NCI-H1092 (cell line): ENCODE measurements at places on chromosomes 12 and 14.
A peak's percentile ranks its signal among the peaks of the same experiment; 100 is the strongest.

DNA sequence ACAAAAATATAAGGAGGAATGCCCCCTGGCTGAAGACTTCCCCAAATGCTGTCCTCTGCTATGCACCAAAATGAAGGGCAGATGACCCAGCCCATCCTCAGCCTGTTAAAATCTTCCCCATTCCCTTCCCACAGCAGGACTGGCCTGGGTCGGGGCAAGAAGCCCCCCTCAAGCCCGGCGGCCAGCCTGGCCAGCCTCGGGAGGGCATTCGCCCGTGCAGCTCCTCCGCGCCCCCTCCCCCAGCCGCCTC, 413 bp downstream of the RARG start:
- DNase-seq: no peak

GRCh38 chr14:91996948-91997371, 42.9 kb downstream of the TRIP11 start:
- DNase-seq: no peak

DNA sequence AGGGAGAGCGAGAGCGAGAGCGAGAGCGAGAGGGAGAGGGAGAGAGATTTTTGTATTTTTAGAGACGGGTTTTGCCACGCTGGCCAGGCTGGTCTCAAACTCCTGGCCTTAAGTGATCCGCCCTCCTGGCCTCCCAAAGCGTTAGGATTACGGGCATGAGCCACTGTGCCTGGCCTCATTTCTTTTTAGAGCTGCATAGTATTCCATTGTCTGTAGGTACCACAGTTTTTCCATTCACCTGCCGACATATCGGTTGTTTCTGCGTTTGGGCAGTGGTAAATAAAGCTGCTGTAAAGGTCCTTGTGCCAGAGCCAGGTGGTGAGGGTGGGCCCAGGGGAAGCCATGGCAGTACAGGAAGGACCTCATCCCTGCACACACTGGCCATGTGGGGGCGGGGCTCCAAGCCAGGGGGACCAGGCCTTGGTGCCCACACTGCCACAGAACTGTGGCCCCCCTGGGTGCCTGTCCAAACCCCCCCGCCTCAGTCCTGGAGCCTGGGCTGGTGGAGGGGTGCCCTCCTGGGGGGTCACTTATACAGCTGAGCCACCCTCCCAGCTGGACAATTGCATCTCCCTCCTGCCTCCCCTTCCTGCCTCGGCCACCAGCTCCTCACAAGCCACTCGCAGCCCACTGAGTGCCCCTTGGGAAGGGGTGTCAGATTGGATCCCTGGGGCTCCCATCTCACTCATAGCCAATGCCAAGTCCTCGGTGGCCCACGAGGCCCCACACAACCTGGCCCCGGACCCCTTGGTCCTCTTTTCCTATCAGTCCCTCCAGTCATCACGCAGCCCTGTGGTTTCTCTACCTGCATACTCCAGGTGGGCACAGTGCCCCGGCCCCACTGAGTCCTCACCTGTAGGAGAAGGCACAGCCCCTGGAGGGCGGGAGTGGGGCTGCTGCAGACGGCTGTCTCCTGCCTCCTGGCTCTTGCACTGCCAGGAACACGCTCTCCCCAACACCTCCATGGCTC, 1.7 kb upstream of the PUS1 start:
- DNase-seq: no peak

DNA sequence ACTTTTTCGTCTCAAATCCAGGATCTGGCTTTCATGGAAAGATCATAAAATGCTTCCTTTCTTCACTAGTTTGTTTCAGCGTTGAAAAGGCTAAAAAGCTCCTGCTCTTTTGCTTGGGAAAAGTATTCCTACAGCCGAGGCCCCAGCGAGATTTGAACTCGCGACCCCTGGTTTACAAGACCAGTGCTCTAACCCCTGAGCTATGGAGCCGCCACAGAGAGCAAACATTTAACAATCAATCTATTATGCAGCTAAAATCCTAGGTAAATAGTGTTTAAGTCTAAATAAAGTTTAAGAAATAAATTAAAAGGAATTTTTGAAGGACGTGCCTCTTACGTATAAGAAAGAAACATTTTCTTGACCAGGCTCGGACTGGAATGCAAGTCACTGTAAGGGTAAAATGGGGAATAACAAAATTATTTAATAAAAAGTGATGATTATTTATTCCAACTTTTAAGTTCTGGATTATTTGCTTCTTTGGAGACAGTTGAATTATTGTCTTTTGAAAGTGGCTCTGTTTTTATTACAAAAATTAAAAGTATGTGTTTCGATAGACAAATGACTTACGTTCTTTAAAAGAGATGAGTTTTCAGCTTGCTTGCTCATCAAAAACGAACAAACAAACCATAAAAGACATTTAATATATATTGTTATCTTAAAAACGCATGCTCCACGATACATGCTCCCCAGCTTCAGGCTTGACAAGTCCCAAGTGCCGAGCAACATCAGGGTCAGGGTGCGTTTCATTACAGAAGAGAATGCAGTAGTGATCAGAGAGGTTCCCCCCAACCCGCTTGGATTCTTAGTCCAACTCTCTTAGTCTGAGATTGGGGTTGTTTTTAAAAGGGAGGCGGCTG, 10.2 kb downstream of the OR6S1 start:
- DNase-seq: no peak

- no peak for DNase-seq
Observed at GRCh38 chr12:128111333-128111732, 155.6 kb upstream of the TMEM132C start.

DNA sequence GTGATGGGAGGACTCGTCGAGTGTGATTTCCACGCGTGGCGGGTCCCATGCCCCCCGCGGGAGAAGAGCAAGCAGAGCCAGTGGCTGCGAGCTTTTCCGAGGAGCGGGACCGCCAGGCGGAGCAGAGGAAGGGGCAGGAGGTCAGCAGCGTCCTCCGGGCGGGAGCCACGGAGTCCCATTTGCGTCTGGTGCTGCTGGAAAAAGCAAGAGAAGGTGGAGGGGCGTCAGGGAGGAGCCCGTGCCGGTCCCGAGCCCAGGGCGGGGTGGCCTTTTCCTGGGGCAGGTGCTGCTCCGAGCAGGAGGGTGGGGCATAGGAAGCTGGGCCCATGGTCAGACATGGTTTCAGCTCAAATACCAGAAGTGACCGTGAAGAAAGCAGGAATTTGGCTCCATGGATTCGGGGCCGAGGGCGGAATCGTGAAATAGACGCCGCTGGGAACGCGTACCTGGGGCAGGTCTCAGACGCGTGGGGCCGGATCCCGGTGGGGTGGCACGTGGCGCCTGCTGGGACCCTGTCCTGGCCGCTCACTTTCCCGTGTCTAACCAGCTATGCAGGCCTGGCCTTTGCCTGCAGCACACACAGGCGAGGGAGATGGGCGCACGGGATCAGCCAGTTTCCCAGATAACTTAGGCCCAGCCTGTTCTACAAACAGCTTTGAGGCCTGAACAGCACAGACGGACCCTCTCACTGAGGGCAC, 60.0 kb downstream of the GALNT9 start:
- no peak for DNase-seq

- DNase-seq: no peak
Observed at GRCh38 chr12:76984566-76984965, 80.8 kb downstream of the E2F7 start.

DNA sequence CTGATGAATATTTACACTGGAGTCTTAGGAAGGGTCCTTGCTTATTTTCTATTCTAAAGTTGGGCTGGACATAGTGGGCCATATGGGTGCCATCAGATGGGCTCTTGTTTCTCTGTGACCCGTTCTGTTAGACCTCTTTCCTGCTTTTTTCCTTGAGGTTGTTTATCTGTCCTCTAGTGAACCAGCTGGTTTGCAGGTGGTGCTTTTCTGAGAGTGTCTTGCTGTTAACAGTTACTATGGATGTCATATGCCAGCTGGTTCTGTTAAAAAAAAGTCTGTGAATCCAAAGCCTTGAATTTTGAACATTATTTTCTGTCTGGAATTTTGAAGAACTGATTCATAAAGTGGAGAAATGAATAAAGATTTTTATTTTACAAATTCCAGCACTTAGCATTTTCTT, 29.2 kb downstream of the ZC3H14 start:
- DNase-seq: no peak

GRCh38 chr14:52103416-52103815, 34.6 kb upstream of the NID2 start:
- DNase-seq: peak; percentile 48

DNA sequence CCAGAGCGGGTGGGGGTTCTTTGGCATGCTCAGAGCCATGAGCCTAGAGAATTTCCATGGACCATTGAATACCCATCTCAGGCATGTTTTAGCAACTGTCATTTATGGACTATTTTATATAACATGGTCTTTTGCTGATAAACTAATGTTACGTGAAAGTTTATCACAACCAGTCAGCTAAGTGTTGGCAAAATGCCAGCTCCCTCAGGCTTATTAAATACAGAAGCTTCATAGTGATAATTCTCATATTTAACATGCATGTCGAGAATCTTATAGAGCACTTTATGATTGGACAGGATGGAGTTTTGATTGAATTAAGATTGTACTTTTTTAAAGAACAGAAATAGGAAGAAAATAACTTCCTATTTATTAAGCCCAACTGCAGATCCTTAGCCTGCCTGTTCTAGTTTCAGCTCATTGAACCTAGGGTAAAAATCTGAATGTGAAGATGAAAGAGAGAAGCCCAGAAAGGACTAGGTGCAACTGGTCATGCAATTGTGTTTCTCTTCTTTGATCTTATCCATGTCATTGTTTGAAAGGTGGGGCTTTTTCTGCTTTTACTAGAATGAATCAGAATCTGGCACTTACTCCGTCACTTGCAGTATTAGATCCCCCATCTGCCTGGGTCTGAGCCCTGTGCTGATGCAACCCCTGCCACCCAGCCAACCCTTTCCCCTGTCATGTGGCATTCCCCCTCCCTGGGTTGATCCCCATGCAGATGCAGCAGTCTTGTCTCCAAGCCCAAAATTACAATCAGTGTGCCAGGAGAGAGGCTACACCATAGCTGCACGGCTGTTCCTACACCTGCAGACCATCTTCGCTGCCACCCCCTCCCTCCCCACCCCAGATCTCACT, 134.6 kb upstream of the EVL start:
- no peak for DNase-seq

DNA sequence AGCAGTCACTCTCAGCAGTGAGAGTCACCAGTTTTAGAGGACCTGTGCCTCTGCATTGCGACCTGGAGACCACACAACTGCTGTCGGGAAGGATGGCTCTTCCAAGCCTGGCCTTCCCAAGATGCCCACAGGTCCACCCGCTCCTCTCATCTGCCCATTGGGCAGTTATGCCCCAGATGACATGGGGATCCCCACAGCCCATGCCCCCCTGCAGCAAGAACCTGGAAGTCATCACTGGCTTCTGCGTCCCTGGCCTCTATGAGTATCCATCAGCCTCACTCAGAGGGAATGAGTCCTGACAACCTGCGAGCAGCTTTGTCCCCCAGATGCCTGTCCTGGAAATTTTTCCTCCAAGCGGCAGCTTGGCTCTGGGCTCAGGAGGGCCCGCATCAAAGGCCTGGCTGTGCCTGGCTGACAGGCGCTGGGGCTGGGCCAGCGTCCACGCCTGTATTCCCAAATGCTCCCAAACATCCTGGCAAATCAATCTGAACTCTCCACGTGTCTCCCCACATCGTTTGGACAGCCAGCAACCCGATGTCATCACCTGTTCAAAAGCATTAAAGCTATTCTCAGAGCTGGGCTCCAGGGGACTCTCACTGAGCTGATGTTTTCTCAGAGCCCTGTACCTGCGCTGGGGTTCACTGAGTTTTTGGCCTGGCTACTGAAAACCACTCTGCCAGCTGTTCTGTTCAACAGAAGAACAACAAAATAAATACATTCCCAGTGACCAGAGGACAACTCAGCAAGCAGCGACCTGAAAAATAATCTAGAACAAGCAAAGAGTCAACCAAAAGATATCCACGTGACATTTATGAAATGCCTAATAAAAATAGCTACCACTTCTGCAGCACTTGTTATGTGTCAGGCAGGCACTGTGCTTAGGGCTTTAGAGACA, 57.8 kb downstream of the CLMN start:
- DNase-seq: no peak

DNA sequence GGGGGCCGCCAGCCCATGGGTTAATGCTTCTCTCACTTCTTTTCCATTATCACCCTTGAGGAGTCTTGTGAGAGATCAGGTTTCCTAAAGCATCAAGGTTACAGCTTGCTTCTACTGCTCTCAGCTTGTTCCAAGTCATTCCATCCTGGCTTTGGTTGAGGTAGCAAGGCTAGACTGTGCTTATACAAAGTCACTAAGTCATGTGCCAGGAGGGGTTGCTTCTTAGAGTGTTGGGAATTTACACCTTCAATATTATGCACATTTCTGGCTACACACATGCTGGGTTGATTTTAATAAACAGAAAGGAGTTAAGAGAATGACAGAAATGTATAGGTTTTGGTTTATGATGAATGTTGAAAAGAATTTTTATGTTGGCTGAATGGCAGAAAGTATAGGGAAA, 21.8 kb downstream of the IFT43 start:
- no peak for DNase-seq

GRCh38 chr12:102957339-102958050, at the start of gene ASCL1:
Gene ASCL1, plus strand, starts transcription at chr12:102957674. Its CDS starts 571 bp downstream, at chr12:102958245.
- DNase-seq: peak; percentile 88

DNA sequence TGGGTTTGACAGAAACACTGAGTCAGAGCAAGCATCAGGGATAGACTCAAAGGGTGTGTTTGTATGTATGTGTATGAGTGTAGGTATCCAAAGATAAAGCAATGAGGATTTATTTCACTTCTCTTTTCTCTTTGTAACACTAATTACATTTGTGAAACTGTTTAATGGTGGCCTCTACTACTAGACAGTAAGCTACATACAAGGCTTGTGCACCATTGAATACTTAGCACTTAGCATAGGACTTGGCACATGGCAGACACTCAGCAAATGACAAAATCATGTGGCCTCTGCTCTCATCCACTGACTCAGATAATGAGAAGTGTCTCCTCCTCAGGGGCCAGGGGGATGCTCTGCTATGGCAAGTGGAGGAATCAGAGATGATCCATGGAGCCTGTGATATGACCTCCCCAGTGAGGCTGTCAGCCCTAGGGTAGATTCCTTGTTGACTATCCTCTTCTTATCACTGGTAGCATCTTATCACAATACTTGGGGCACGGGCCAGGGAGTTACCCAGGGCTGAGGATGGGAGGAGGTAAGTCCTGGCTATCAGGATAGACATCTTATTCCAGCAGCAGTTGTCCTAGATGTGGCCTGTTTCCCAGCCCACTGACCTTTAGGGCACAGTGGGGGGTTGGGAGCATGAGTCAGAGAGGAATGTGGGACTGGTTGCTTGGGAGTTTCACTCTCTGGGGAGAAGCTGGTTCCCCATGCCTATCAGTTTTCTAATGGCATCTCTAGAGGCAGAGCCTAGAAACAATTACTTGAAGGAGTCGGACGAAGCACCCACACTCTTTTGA, 71.2 kb upstream of the HOXC13 start:
- DNase-seq: no peak

DNA sequence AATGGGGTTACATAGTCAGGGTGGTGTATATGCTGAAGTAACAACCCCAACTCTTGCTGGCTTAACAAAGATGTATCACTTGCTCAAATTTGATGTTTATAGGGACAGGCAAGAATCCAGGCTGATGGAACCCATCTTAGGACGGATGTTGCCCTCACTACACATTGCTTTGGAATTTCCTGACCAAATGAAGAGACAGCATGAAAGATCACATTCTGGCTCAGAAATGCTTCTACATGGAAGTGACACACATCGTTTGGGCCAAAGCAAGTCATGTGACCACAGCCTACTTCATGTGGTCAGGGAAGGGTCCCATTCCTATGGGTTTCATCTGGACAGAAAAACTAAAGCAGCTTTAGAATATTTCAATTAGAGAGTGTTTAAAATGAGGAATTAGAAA, 345.8 kb downstream of the TMEM132D start:
- DNase-seq: no peak
